Fibroblast of upper back skin (primary cell): ENCODE measurements at places on chromosomes 12 and 14.

DNA sequence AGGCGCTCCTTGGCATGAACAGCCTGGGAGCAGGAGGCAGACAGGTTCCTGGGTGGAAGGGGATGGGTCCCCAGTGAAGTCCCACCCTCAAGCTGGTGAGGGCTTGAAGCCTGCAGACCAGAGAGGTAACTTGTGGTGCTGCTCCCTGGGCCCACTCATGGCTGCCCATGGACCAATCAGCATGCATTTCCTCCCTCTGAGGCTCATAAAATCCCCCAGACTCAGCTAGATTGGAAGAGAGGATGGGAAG is 50.2 kb downstream of the A2M start:
- no peak for DNase-seq

- no peak for DNase-seq
These were observed 10.5 kb downstream of the C12orf75 start for GRCh38 chr12:105341010-105341409.

DNA sequence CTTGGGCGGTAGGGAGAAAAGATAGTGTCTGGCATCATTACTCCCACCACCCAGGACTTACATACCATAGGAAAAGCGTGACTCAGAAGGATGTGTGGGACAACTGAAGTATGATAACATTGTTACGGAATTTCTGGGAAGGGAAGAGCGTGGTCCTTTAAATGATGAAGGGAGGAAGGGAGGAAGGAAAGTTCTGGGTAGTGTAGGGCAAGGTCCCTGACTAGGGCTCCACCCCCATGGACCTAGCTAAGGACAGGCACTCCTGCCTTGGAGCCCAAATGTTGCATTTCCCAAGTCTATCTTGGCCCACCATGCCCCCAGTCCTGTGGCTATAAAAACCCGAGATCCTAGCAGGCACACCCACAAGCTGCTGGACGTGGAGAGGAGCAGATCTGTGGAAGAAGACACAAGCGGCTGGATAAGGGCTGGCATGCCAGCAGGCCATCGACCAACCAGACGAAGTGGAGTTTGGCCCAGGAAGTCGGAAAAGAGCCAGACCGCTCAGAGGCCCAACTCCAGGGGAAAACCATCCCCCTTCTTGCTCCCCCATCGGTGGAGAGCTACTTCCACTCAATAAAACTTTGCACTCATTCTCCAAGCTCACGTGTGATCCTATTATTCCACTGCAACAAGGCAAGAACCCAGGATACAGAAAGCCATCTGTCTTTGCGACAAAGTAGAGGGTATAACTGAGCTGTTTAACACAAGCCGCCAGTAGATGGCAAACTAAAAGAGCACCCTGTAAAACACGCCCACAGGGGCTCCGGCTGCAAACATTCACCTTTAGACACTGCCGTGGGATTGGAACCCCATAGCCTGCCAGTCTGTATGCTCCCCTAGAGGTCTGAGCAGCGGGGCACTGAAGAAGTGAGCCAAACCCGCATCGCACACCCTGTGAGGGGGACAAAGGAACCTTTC is 23.0 kb upstream of the RAB21 start:
- DNase-seq, result peak; percentile 75

- no peak for DNase-seq
These were observed 46.9 kb downstream of the EFCAB11 start for GRCh38 chr14:89907655-89908054.
